Activated T-cell treated with anti-CD3 and anti-CD28 coated beads, Interleukin-2, amount 50 U/mL, for 72 hours (primary cell): ENCODE measurements at places on chromosomes 13 and 19. TPM values are rescaled to one million over a fixed set of nuclear protein-coding genes. Genes with fewer than 3 reads are reported as not detected.

VAV1 gene
- total RNA-seq = 114 TPM

MPND gene
- total RNA-seq = 10.3 TPM

ZFP36 gene
- total RNA-seq = 81.4 TPM

- DNase-seq = no peak
Observed at GRCh38 chr19:43779147-43779819, 1.5 kb downstream of the KCNN4 start.

- DNase-seq = no peak
Observed at GRCh38 chr19:57587529-57587928, 3.6 kb downstream of the ZIK1 start.

- DNase-seq = no peak
Observed at GRCh38 chr19:48913114-48913889, 13.2 kb downstream of the NUCB1 start.
